ENCODE measurements at places on chromosomes 7 and 10.

- no peak for DNase-seq
Measured at GRCh38 chr10:47033541-47034270, 122.5 kb downstream of the PTPN20 start.

- no peak for DNase-seq
Measured at GRCh38 chr7:41051535-41051934, 651.4 kb downstream of the INHBA start.

DNA sequence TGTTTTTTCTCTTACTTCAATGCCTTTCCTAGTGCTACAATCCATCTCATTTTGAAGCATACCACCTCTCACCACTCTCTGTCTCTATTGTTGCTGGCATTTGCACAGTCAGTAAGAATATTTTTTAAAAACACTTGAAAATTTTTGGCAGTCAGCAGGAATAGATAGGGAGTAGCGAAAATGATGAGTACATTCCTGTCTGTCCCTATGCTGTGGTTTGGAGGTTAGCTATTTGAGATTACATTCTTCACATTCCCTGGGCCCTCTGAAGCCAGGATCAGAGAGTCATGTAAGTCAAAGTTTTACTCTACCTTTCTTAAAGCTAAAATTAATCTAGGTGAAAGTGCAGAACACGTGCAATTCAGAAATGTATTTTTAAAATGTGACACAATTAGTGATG lies 53.0 kb upstream of the MAGI2 start:
- DNase-seq: peak; percentile 80

DNA sequence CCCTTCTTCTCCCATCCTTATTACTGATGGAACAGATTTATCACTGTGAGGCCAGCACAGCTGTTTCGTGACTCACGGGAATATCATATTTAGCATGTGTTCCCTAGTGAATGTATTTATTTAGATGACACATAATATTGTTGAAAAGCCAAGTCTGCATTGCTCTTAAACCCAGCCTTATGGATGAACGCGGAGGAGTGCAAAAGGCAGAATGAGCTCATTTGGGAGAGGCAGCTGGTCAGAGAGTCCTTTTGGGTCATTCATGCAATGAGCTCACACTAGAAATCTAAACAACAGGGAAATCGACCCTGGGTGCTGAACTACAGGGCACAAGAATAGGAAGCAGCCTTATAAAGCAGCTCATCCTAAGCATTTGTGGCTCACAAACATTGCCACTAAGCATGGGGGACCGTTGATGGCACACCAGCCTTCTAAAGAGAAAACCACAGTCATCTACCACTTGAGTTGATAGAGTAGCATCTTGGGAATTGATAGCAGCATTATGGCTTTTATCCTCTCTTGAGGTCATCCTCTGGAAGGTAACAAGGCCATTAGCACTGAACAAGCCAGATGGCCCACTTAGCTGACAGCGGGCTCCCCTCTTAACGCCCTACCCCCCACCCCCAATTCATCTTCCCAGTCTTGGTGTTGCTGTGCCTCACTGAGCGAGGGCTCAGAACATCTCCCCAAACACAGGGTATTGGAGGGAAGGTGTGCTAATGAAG lies 32.9 kb upstream of the SDK1 start:
- DNase-seq: peak; percentile 98

DNA sequence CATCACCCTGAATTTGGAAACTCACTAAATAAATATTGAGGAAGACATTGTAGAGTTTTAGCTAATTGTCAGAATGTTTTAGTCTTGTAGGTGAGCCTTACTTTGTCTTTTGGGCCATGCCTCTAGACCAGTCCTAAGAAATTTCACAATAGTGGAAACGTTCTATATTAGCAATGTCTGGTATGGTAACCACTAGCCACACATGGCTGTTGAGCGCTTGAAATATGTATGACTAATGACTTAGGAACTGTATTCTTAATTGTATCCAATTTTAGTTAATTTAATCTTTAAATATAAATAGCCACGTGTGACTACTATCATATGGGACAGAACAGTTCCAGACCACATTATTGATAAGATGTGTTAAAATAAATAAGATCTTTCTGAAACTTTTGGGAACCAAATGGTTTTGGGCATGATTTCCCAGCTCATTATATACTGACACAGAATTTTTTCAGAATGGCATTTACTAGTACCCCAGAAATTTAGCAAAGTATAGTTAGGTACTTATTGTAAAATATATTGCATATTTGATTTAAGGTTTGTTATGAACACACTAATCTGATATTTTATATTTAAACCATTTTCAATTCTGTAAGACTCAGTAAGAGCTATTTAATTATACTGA lies 95.0 kb downstream of the VPS50 start:
- DNase-seq: peak; percentile 94

- DNase-seq: peak; percentile 36
Measured at GRCh38 chr7:7183838-7184463, 1.6 kb downstream of the C1GALT1 start.

DNA sequence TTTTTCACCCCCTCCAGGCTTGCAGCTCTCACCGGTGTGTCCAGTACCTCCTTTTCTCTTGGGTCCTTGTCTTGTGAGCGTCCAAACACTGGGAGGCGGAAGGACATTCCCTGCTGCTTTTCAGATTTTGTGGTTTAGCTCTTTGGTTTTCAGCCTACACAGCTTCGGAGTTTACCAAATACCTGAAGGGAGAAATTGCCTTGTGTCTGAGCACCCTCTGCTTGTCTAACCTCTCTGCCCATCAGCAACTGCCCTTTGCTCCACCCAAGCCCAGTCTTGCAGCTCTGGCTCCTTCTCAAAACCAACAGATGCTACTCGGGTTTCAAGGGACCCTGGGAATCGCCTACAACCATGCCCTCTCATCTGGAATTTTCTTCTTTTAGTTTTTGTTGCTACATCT lies 519.1 kb upstream of the IGFBP3 start:
- DNase-seq: no peak

- no peak for DNase-seq
Measured at GRCh38 chr7:105990727-105991453, 27.8 kb downstream of the CDHR3 start.

GRCh38 chr7:36349626-36350025 lies 40.0 kb upstream of the ANLN start:
- DNase-seq: peak; percentile 74

DNA sequence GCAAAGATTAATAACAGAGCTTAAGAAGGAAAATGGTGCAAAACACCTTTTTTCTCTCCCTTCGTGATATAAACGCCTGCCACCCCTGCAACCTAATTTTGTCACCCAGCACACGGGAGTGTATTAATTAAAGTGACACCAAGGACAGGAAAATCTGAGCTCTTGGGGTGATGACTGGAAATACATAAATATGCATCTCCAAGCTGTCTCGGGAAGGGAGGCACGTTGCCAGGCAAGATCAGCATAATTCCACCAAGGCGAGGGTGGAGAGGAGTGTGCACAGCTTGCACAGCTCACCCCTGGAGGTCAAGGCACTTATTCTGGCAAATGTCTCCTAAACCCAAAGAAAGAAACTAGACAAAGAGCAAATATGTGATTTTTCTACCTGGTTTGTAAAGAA lies 700.9 kb downstream of the GRID1 start:
- DNase-seq: no peak

- DNase-seq: no peak
Measured at GRCh38 chr10:48748573-48748972, 63.9 kb downstream of the WDFY4 start.

GRCh38 chr7:112097524-112097923 lies 108.7 kb downstream of the DOCK4 start:
- DNase-seq: no peak

DNA sequence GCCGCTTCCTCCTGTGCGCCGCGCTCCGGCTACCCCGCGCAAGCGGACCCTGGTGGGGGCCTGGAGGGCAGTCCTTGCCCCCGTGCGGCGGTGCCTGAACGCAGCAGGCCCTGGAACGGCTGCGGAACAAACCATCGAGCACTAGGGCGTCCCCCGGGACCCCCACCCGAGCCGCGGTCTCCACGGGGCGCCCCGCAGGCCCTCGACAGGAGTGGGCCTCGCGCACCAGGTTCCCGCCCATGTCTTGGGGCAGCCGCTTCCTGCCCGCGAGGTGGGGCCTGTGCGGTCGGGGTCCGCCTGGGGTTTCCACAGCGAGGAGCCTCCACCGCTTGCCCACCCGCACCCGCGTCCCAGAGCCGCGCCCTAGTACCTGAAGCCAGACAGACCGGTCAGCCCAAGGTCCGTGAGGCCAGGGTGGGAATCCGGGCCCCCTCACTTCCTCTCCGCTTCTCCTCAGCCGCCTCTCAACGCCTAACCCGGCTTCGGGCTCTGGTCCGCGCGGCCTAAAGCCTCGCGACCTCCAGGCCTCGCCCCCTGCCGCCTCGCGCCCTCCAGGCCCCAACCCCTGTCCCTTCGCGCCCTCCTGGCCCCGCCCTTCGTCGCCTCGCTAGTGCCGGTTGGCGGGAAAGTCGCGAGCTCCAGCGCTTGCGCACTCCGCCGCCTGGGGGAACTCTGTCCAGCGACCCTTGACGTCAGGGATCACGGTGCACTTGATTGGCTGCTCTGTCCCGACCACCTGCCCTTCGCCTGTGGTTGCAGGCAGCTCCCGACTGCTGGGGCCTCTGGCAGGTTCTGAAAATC lies 7.0 kb upstream of the GBX1 start:
- peak; percentile 36 for DNase-seq

GRCh38 chr10:133059571-133059970 lies 28.2 kb upstream of the ADGRA1 start:
- no peak for DNase-seq

GRCh38 chr7:54664235-54665228 lies 94.5 kb downstream of the SEC61G start:
- peak; percentile 12 for DNase-seq

- DNase-seq: no peak
Measured at GRCh38 chr7:23105086-23105643, 420 bp upstream of the KLHL7 start.

GRCh38 chr7:51301806-51302205 lies 14.8 kb downstream of the COBL start:
- DNase-seq: no peak

GRCh38 chr7:129169171-129169671 lies 19.2 kb upstream of the SMO start:
- DNase-seq: peak; percentile 22

DNA sequence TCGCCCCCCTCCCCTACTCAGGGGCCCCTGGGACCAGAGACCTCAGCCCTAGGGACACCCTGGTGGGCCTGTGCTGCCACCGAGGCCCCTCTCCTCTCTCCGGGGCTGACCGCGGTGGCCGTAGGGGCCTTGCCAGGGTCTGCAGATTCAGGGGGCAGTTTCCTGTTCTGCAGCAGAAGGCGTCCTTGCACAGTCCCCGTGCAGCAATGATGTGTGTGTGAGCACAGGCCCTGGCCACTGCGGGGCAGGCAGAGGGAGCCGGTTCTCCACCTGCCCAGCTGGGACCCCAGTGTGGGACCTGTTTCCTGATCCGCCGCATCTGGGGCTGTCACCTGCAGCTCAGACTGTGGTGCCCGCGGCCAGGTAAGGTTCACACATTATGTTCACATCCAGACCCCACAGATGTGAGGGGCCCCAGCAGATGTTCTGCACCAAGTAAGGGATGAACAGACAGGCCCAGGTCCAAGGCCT lies 60.7 kb upstream of the DNAJB6 start:
- no peak for DNase-seq

DNA sequence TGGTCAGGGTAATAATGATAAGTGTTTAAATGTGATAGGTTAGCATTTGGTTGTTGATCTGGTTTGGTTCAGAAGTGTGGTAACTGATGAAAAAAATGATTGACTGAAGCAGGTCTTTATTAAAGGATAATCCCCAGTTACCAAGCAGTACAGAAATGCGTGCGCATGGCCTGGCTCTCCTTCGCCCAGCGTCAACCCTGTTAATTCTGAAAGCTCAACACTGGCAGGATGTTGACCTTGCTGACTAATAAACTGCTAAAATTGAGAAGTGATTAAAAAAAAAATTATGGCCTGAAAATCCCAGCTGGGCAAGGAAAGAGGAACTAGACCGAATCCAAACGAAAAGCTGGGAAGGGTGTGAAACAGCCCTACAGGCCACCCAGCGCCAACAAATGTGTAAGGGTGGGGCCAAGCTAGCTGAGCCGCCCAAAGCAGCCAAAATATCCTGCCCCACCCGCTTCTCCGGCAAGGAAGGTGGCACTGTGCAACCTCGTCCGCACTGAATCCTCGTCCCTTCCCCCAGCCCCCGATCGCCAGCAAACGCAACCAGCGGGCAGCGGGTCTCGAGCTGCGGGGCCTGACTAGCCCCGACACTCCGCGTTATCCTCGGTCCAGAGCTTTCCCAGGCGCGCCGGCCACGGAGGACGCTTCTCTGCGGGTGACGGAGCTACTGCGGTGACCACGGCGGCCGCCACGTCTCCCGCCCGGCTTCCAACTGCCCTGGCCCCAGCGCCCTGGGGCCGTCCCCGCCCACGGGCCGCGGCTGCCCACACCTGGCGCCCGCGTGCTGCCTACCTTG lies 561 bp downstream of the SHTN1 start:
- peak; percentile 23 for DNase-seq

DNA sequence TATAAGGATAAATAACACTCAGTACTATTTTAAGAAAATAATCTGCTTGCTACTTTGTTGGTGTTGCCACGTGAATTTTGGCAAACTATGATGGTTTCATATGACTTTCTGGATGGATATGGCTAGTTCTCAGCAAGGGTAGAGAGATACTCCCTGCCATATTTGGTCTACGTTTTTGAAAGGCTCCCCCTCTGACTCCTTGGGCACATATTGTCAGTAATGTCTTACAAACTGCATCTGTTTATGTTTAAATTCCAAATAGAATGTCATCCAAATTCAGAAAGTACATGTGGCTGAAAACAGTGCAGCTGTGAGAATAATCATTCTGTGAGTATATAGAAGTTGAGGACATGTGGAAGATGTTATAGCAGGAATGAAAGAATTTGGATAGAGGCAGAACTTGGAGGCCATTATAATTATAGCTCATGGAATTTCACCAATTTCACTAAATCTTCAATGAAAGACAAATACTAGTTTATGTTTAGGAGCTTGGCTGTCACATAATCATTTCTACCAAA lies 107.8 kb downstream of the SRI start:
- no peak for DNase-seq

- DNase-seq: no peak
Measured at GRCh38 chr7:105721571-105722104, 140.3 kb upstream of the EFCAB10 start.

GRCh38 chr7:21771266-21771665 lies 174.4 kb downstream of the CDCA7L start:
- DNase-seq: no peak

DNA sequence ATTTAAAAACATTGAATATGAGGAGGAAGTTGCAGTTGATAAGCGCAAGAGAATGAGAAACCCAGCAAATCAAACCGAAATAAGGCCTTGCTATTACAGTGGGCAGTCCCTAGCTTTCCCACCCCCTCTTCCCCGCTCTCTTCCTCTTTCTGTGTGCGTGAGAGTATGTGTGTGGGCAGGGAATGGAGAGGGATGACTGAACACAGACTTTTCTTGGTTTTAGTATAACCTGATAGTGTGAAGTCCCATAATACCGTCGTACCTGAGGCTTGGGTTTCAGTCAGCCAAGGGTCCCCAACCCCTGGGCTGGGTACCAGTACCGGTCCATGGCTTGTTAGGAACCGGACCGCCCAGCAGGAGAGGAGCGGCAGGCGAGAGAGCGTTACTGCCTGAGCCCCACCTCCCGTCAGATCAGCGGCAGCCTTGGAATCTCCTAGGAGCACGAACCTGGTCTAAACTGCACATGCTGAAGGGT lies 255.3 kb downstream of the CELF2 start:
- DNase-seq: no peak
